ENCODE measurements at places on chromosomes 1 and 21.

GRCh38 chr1:160779626-160780397 lies 16.2 kb upstream of the LY9 start:
- peak; percentile 63 for DNase-seq

- peak; percentile 6 for DNase-seq
Observed at GRCh38 chr21:16082038-16082816, 352.4 kb downstream of the USP25 start.

DNA sequence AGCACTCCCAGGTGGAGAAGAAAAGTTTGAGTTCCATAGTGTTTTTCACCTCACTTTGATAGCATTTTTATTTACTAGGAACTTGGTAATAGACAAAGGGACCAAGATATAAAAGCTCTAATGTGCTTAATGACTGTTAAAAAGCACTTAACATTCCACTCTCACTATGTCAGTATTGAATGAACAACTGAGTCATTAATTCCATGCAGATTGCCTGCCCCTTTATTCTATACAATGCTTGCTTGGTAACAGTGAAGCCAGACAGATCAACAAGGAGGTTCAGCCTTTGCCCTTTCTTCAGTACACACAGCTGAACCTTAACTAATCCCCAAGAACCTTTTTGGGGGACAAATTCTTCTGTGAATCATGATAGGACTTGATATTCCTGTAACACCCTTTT lies 425.5 kb downstream of the NUF2 start:
- DNase-seq, result no peak

DNA sequence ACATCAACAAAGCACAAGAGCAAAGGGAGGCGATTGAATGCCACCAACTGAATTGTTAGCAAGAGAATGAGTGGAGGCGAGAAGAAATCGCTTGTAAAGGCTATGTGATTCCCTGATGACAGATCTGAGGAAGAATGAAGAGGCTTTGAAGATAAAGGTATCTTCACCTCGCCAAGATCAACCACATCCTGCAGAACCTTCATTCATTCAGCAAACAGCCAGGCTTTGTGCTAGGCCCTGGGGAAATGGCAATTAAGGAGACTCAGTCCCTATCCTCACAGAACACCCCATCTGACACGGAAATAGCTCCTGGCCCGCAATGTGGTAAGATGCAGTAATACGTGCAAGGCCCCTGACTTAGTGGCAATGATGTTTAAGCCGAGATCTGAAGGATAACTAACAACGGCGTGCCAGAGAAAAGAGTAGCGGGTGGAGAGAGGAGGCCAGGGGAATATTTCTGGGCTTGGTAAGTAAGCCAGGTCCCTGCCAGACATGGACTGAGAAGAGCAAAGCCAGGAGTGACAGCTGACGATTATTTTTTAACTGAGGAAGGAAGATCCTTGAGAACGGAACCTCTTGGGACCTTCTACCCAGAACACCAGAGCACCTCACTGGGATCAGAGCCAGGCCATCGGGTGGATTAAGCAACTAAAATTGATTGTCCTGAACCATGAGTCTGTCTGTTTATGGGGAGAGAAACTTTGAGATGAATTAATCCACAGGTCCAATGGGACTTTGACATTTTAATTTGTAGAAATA lies 4.6 kb upstream of the VSIG8 start:
- DNase-seq, result no peak

GRCh38 chr1:108154314-108154713 lies 45.8 kb downstream of the SLC25A24 start:
- no peak for DNase-seq

GRCh38 chr1:39632682-39633417 lies 6.6 kb downstream of the HEYL start:
- no peak for DNase-seq

DNA sequence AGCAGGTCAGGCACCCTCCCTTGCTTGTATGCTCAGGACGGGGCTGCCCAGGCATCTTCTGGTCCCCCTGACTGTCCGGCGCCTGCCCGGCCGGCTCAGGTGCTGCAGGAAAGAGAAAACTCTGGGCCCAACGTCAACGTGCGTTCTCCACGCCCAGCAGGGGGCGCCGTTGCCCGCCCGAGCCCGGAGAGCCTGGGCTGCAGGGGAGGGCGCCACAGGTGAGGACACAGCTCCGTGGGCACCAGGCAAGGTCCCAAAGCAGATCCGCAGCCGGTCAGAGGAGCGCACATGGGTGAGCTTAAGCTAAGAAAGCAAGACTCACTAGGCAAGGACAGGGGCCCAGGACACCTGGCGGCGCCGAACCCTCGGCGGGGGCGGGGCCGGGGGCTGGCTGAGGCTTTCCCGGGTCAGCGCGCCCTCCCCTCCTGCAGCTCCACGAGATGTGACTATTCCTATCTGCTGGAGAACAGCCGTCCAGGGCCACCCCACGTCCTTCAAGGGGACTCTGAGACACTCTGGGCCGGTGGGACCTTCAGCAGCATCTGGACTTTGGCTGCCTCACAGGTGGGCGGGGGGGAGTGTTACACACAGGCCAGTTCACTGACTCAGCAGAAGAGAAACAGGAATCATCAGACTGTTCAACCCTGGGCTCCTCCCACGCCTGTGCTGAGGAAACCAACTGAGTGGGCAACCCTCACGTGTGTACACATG lies 29.3 kb downstream of the KRTAP10-1 start:
- peak; percentile 77 for DNase-seq

GRCh38 chr1:225446595-225446960 lies 18.7 kb upstream of the LBR start:
- DNase-seq, result no peak

GRCh38 chr1:167627615-167627864 lies 2.5 kb upstream of the RCSD1 start:
- DNase-seq, result no peak

DNA sequence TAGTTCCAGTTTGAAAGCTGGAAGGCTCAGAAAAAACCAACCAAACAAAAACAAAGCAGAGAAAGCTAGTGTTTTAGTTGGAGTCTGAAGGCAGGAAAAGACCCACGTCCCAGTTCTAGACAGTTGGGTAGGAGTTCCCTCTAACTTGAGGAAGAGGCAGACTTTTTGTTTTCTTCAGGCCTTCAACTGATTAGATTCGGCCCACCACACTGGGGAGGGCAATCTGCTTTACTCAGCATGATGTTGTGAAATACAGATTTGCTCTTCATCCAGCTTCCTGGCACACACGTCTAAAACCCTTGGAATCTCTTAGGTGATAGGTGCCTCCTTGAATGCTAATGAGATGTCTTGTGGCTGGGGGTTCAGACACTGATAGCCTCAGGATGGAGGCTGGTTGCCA lies 49.1 kb upstream of the CSF3R start:
- DNase-seq, result no peak

DNA sequence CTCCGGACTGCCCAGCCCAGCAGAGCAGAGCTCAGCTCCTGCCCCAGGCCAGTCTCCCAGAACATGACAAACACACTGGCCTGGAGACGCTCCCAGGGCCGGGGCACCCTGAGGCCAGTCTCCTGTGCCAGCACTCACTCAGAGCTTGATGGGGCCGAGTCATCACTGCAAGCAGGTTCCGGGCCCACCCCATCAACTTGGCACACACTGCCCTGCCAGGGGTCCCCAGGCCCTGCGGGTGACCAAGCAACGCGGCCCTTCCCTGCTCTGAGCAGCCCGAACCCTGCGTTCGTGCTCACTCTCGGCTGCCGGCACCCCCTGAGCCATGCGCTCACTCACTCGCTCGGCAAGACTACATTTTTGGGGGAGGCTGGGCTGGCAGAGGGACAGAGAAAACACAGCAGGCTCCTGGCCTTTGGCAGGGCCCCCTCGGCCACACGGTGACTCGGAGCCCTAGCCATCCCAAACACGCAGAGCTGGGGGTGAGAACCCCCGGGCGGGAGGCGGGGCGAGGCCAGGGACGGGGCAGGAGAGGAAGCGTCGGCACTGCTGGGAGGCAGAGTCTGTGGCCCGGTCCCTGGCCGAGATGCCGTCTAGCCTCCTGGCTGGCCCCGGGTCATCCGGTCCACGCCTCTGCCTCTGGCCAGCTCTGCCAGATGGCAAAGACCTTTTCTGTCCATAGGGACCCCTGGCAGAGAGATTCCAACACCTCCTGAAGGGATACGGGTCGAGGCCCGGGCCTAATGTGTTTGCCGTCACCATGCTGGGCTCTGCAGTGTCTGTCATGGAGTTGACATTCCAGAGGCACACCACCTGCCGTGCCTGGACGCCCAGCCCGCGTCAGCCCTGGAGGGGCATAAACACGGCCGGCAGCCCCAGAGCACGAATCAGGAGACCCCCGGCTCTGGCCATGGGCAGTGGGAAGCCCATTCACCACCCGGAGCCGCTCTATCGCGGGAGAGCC lies 68.0 kb downstream of the MEGF6 start:
- DNase-seq, result no peak

DNA sequence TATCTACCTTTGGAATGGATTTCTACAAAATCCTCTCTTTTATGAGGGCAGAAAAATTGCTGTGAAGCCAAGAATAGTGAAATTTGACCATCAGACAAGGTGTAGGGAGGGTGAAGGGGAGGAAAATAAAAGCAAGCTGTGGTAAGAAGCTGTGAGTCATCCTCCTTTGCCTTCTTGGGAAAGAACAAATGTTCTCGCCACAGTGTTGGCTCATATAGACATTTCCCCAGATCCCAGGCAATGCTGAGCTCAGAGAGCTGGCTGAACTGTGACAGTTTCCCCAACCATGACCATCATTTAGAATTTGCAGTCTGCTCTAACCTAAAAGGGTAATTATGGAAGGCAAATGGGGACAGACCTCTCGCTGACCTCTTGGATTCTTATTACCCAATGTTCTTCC lies 235.4 kb downstream of the PBX1 start:
- DNase-seq, result no peak

GRCh38 chr1:22714455-22714854 lies 3.8 kb downstream of the EPHB2 start:
- no peak for DNase-seq

GRCh38 chr1:61226791-61227567 lies 144.6 kb downstream of the NFIA start:
- DNase-seq, result no peak

DNA sequence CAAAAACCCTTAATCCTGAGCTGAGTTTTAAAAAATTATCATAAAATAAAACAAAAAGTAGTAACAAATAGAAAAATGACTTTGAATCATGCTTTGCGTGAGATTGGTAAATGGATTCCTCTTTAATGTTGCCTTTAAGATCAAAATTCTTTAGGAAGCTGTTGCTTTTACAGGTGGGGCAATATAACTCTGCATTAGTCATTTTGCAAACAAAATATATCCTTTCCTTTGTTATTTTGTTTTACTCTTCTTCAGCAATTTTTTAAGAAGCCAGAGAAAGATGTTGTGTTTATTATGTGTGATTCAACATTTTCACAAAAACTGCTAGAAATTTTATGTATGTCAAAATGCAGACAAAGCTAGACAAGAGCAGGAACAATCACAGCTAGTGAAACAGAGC lies 50.0 kb downstream of the MARK1 start:
- DNase-seq, result no peak

DNA sequence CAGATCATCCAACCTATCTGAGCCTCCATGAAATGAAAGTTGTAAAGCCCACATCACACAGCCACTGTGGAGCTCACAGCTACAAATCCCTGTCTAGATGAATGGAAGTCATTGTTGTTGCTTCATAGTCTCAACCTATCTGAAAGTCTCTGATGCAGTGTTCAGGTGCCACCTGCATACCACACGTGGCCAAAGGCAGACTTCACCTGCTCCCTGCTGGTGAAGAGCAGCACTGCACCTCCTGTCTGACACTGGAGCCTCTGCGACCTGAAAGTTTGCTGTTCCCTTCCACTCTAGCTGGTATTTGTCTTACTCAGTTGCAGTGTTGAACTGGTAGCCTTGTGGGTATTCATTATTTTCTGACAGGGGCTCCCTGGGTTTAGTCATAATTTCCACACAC lies 18.4 kb downstream of the LORICRIN start:
- DNase-seq, result peak; percentile 17

DNA sequence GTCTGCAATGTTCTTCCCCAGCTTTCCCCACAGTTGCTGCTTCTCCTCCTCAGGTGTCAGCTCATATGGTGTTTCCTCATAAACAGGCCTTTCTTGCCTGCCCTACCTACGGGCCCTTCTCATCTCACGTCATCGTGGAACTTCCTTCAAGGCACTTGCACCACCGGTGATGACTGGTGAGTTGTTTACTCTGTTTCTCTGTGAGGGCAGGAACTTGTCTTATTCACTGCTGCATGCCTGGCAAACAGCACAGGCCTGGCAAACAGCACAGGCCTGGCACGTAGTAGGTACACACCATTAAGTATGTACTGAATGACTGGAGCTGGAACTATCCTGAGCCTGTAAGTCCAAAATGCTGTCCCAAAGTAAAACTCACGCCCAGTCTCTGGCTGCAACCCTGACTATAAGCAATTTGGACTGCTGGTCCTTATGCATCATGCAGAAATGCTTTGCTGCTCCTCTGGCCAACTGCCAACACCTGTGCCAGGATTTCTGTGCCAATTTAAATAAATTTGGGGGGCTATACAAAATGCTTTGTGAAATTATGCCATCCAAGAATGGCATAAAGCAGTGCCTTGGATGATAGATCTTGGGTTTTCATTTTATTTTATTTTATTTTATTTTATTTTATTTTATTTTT lies 25.7 kb downstream of the STK40 start:
- DNase-seq, result no peak

DNA sequence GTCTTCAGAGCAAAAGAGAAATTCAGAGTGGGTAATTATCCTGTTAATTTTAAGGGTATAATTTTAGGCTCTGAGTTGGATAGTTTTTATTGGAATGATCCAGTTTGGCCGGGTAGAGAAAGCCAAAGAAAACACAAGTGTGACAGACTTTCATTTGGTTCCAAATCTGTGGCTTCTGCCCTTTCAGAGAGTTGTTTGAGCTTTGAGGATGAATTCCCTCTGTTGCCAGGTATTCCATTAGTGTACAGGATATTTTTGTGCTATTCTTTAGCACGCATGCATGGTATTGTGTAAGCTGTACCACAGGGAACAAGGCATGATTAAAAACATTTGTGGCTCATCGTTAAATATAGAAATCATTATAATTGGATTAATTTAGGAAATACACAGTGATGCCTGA lies 384.4 kb downstream of the ADGRL2 start:
- DNase-seq, result no peak

- no peak for DNase-seq
Observed at GRCh38 chr1:27872059-27872801, at the start of gene THEMIS2. Gene THEMIS2, plus strand, starts transcription at chr1:27872544. Its CDS starts 28 bp downstream, at chr1:27872572.

DNA sequence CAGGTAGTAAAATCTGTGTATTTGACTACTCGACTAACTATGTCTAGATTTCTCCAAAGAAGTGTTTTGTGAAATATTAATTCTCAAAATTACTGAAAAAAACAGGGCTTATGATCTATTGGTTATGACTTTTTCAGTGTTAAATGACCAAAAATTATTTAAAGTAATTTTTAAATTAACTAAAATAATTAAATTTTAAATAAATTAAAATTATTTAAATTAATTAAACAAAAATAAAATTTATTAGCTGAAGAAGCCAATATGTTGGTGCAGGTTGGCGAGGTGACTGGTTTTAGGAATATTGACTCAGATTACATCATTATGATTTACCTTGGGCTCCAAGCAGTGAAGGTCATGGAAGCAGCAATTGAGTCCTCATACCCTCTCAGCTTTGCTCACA lies 483.2 kb downstream of the PTPRC start:
- DNase-seq, result no peak

- DNase-seq, result no peak
Observed at GRCh38 chr1:101408212-101409042, 171.6 kb downstream of the S1PR1 start.

Data from erythroblast (primary cell).